ENCODE measurements at places on chromosomes 4 and X.

DNA sequence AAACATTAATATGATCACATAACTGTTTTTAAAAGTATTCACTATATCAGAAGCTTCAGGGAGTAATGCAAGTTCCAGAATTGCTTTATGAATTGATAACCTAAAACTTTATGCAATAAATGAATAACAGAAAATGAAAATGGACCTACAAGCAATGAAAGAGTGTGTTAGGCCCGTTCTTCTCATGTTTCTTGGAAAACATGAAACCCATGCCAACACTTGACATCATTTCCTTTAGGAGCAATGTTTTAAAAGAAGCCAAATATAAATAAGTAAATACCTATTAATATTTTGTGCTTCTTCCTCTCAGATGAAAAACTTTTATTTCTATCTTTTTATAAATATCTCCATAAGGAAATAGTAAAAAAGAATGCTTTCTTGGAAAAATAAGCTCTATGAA, 123.0 kb upstream of the GALNT7 start:
- no peak for DNase-seq

- no peak for DNase-seq
Observed at GRCh38 chrX:134998246-134998645, 7.5 kb downstream of the SMIM10 start.

- DNase-seq: no peak
Observed at GRCh38 chr4:71941001-71941400, 90.8 kb upstream of the NPFFR2 start.

DNA sequence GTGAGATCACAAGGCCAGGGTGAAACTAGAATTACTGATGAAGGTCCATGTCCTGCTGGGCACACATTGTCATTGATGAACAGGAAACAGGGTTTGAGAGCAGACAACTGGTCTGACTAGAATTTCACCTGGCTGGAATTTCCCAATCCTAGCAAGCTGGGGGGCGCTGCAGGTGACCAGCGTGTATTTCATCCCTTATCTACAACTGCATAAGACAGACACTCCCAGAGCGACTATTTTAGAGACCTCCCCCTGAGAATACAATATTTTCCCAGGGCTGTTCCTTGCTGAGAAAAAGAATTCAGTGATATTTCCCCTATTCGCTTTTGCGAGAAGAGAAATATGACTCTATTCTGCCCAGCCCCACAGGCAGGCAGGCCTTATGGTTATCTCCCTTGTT, 432.6 kb upstream of the GALNT7 start:
- DNase-seq: no peak

- DNase-seq: no peak
Observed at GRCh38 chrX:150014525-150014924, 76.2 kb upstream of the EOLA2 start.

- peak; percentile 17 for DNase-seq
Observed at GRCh38 chr4:47442980-47443379, 20.5 kb downstream of the COMMD8 start.

- no peak for DNase-seq
Observed at GRCh38 chrX:19375546-19375945, 31.8 kb downstream of the PDHA1 start.

GRCh38 chr4:40918330-40918729, 168.6 kb downstream of the NSUN7 start:
- DNase-seq: no peak

- no peak for DNase-seq
Observed at GRCh38 chrX:72048510-72049455, 82.9 kb downstream of the RTL5 start.

DNA sequence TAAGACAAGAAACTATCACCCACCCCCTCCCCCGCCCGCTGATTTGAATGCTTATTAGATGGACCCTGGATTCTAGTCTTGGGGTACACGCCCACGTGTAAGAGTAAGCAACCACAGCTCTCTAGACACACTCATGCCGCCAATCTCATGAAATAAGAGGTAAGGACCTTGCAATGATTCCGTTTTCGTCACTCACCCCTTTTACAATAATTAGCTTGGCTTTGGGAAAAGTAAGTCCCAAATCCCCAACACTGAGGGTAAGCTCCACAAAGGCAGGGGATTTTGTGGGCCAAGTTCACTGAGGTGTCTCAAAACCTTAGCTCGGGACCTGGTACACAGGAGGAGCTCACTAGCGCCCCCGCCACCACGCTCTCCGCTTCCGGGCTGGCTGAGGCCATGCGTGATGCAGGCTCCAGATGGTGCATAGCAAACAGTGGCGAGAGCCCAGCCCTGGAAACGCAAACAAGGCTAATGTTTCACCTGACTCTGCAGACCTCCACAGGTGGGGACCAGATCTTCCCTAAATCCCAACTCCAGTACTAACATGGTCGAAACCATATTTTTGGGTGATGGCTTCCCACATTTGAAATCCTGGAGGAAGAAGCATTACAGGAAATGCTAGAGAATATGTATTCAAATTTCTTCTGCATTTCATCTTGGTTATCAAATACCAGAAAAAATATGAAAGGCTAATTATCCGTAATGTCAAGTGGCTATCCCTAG, 4.1 kb downstream of the PLAC8 start:
- DNase-seq: peak; percentile 72

- DNase-seq: no peak
Observed at GRCh38 chr4:13903061-13903460, 275.5 kb upstream of the BOD1L1 start.

DNA sequence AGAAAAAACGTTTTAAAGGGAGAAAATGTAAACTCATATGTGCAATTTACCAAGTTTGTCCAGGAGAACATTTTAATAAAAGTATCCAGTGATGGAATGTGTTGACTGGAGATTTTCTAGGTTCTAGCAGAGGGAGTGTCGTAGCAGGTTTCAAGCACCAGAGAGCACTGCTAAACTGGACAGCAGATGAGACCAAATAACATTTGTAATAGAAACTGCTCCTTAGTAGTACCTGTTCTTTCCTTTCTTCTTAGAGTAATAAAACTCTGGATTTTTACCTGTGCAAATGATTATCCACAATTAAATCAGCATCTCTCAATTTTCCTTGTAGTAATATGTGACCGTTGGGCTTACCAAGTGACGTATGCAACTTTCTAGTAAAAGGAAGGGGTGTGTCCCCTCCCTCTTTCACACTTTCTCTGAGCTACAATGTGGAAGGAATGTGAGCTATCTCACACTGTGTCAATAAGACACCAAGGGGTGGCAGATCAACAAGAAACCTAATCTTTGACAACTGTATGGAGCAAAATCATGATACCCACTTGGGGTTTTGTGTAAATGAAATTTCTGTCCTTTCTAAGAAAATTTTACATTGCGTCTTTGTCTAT, 9.5 kb downstream of the HPGDS start:
- DNase-seq: no peak
